ENCODE measurements at places on chromosomes 2 and 18.

DNA sequence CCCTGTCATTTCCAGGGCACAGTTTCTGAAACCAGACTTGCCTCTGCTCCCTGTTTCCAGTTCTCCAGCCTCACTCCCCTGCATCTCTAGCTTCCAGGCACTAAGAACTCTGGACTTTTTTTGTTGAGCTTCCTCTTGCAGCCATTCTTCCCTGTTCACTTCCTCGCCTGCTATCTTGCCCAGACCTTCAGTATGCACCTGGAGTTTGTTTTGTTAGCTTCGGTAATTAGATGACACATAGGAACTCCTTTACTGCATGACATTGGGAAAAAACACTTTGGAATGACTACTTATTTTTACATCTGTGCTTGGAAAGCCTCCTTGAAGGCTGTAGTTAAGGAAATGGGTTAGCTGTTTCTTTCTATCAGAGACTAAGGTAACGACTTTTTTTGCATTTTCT lies 35.2 kb downstream of the OTOF start:
- DNase-seq: no peak

DNA sequence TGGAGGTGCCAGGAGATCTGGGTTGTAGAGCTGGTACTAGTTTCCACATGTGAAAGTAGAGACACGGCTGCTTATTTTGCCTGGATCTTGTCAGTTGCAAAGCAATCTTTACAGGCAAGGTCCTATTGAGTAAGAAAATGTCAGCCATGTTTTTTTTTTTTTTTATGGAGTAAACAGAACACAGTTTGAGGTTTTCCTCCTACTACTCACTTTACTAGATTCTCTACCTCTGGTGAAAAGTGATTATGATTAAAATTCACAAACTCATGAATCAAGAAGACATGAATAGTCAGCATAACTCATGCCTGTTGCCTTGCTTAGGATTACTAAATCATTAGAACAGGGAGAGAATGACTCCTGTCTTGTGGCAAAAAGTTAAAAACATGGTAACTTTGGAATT lies 70.1 kb upstream of the PNPT1 start:
- no peak for DNase-seq

DNA sequence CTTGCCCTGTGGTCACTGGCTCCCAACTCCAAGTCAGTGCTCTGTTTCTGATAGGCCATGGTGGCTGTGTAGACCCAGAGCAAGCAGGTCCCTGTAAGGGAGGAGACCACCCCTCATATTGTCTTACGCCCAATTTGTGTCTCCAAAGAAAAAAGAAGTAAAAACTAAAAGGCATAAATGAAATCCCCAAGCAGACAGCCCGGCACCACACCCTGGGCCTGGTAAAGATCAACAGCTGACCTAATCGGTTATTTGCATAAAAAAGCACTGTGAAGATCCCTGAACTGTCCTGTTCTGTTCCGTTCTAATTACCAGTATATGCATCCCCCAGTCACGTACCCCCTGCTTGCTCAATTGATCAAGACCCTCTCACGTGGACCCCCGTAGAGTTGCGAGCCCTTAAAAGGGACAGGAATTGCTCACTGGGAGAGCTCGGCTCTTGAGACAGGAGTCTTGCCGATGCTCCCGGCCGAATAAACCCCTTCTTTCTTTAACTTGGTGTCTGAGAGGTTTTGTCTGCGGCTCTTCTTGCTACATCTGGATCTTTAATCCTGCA lies 364.1 kb upstream of the HS6ST1 start:
- DNase-seq: no peak

DNA sequence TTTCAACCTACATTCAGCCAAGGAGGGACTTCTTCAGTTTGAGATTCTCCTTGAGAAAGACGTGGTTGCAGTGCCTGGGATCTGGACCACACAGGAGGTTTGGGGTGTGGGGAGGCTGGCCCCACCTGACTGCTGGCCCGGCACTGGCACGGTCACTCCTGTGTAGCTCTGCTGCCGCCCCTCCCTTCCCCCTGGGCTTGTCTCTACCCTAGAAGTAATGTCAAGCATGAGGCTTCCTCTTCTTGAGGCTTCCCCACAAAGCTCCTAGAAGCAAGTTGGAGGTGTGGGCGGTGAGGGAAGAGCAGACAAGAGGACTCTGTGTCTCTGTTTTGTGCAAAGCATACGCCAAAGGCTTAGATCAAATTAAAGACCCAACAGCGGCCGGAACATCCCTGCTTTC lies 8.7 kb downstream of the KLHL29 start:
- DNase-seq: no peak

DNA sequence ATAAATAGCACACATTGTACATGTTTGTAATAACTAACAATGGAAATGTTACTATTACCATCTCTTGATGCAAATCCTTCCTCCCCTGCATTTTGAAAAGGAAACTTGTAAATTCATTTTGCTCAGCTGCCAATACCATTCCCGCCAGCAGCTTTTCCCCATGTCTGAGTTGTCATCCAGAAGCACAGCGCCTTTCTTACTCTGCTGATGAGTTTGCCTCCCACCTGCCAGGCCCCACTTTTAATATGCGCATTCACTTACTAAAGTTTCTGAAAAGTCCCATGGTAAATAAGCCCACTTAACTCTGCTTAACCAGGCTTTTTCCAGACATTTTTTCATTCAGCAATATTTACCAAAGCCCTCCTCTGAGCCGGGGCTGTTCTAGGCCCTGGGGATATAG lies 3.9 kb downstream of the CHST10 start:
- no peak for DNase-seq

DNA sequence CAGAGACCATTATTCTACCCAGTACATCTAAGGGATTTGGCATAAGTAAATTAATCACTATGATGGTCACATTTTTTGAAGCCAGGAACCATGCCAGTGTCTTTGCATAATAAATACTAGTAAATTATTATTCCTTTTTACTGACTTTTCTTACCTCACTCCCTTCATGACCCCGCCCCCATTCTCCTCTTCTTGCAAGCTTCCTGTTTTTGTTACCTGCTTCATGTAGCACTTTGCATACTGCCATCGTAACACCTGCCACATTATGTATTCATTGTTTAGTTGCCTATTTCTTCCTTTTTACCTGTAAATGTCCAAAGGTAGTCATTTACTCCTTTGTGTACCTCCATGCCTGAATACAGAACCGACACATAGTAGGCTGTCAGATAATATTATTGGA lies 309.5 kb downstream of the KIAA1328 start:
- DNase-seq: no peak

DNA sequence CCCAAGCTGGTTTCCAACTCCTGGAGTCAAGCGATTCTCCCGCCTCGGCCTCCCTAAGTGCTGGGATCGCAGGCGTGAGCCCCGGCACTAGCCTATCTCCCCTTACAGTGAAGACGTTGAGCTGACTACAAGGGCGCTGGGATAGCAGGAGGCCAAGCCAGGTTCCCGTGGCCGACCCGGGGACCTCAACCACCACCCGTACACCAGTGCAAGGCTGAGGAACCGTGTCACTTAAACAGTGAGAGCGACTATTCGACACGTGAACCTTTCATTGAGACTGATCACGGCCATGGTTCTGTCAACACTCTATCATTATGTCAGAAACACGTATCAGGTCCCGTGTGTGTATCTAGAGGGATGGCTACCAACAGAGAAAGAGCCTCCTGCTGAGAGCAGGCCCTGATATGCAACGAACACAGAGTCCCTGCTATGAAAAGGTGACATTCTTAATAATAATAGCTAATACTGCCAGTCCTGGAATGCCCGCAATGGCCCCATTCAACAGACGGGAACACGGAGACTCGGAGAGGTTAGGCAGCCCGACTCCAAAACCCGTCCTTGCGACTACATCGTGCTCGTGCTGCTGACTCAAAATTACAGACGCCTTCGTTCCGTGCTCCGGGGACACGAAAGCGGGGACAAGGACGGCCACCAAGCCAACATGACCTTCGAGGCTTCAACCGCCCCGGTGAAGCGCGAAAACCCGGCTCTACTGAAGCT lies 833 bp downstream of the AFG3L2 start:
- DNase-seq: no peak

- DNase-seq: no peak
These were observed 1.2 kb downstream of the SATB2 start for GRCh38 chr2:199456383-199457146.

GRCh38 chr2:240184656-240185055 lies 44.2 kb upstream of the OTOS start:
- DNase-seq: no peak

GRCh38 chr2:123448801-123449200 lies 576.3 kb upstream of the CNTNAP5 start:
- no peak for DNase-seq

DNA sequence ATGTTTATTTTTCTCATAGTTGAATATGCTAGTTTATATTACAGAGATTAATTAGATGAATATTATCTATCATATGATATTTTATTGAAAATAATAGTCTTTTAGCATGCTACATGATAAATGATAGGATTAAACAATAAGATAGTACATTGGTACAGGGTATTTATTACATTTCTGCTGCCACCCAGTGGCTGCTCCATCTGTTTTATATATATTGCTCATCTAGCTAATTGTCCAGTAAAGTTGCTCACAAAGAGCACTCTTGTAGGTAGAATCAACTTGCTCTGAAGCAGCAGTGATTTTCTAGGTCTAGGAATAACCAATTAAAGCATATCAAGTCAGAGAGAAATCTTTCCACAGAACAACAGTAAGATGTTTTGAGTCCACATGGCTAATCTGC lies 183.3 kb downstream of the ASXL3 start:
- no peak for DNase-seq

DNA sequence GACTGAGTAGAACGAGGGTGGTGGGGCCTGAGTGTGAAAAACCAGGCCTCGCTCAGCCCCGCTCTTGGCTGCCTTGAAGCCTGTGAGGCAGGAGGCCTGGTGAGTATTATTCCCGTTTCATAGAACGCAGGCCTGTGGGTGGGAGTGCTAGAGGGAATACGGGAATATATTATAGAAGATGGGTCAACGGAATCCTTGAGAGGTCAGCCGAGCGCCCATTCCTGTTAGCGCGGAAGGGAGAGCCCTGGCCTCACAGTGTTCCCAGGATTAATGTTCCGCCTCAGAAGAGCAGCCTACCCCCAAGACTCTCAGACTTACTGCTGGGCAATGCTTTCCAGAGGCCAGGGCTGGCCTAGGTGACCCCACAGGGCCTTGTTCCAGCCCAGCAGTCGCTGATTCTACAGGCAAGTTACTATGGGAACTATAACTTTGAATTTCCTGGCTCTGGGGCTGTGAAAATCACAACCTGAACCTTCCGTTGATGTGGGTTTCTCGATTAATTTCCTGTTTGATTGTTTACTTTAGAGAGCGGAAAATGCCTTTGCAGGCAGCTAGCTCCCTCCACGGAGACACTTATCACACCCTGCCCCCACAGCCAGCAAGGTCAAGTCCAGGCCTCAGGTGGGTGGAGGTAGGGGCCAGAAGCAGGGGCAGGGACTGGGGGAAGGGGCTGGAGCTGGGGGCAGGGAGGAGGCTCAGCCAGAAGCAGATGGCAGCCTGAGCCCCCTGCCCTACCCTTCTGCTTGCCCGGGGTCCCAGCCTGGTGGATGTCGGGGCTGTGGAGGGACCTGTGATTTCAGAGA lies 108.3 kb downstream of the SMAD7 start:
- DNase-seq: peak; percentile 94
